ENCODE measurements at places on chromosomes 4 and X. TPM values are rescaled to one million over a fixed set of nuclear protein-coding genes. Genes with fewer than 3 reads are reported as not detected.

DNA sequence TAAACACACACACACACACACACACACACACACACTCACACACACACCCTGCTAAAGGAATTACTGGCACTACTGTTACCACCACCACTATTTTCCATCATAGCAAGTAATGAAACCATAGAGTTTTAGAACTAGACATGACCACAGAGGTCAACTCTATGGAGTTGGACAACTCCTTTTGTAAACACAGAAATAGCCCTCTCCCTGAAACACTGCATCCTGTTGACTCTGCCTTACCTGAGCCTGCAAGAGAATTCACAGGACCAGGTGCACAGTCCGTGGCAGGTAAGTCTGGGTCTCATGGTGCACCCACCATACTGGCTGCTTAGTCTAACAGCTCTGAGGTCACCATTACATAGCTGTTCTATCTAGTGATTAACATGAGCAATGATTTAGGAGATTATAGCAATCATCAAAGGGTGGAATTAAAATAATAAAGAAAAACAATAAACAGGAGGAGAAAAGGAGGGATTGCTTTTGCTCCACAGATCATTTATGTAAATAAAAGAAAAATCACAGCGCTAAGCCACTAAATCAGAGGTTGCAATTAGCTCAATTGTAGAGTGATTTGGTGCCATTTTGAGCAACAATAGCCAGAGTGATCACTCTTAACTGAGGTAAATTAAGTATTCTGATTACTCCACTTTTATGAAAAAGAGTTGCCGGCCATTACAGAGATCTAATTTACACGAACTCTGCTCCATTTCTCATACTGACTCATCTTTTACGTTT lies 340.0 kb upstream of the RASGEF1B start:
- DNase-seq: no peak

RTL3 gene
- polyA plus RNA-seq: not detected

GPR82 gene
- 0.21 TPM for polyA plus RNA-seq

NDST3 gene
- 2.4 TPM for polyA plus RNA-seq

DNA sequence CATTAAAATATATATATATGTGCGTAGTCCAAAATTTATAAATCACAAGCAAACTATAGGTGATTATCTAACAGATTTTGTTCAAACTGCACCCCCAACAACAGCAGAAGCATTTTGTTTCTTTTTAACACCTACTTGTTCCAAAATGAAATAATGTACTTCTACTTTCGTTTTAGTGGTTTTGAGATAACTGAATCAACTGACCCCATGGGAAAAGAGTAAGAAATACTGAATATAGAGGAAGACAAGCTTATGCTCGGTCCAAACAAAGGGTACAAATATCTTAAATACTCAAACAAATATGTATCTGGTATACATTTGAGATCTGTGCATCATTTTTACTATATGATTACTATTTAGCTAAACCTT lies 22.4 kb downstream of the MAP7D3 start:
- DNase-seq: no peak

RIPPLY1 gene
- polyA plus RNA-seq: 4.0 TPM

DNA sequence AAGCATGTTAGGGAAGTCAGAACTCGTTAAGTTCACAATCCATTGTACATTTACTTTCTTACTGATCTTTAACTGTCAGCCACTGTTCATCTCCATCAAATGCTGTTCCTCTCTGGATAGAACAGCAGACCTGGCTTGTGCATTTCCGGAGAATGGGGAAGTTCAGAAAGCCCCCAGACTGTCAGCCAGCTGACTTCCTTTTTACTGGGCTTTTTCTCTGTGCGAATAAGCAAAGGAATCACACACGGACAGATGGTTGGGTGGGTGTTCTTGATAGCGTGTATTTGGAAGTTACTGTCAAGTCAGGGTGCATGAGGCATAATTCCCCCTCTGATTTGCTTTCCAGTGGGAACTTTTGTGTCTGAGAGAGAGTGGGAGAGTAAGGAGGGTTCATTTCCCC lies 56.8 kb downstream of the TSPAN7 start:
- no peak for DNase-seq

HSFX4 gene
- polyA plus RNA-seq: not detected

SRP72 gene
- 119 TPM for polyA plus RNA-seq

- no peak for DNase-seq
Measured at GRCh38 chr4:76584241-76585152, 149.5 kb downstream of the SHROOM3 start.

STATH gene
- 0.44 TPM for polyA plus RNA-seq
